CD8-positive, alpha-beta memory T cell (primary cell): ENCODE measurements at places on chromosomes 3 and 15. TPM values are rescaled to one million over a fixed set of nuclear protein-coding genes. Genes with fewer than 3 reads are reported as not detected.

GRCh38 chr3:108826309-108827187 lies 4.0 kb downstream of the TRAT1 start:
- DNase-seq: no peak

GRCh38 chr15:65259367-65259797 lies 27.3 kb downstream of the PARP16 start:
- DNase-seq: no peak

GRCh38 chr15:90860942-90861675 lies 7.3 kb upstream of the FURIN start:
- no peak for DNase-seq

- no peak for DNase-seq
Measured at GRCh38 chr15:49877873-49878521, 241.0 kb downstream of the ATP8B4 start.

GRCh38 chr3:20741381-20741780 lies 555.4 kb upstream of the SGO1 start:
- DNase-seq: no peak

Gene C3orf70
- total RNA-seq: not detected

- DNase-seq: peak; percentile 3
Measured at GRCh38 chr3:66456711-66457173, 44.1 kb downstream of the LRIG1 start.

DNA sequence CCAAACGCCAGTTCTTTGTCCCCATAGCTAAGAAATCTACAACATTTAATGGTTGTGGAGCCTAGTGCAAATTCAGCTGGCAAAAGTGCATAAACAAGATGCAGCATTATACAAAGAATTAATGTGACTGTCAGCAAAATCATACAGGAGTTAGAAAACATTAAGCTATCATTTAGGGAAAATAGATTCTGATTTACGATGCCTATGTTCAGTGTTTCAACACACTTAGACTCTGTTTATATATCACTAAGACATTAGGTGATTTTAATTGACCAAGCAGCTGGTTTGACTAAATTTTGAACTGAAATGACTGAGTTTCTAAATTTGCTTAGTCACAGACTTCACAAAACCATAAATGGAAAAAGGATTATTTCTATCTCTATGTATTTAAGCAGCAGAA lies 1076.8 kb downstream of the TBL1XR1 start:
- DNase-seq: no peak

DNA sequence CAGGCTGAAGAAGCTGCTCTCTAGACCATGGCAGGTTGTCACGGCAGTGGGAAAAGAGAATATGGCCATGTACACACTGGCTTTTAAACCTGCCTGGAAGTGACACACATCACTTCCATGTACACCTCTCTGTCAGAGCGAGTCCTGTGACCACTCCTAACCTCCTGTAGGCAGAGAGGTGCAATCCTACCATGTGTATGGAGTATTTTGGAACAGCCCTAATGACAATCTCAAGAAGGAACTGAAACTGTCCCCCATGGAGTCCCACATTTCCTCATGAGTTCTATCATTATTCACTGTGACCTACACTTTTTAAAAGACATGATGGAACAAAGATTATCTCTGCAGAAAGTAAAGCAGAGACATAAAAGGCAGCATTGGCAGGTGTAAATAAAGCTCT lies 153.4 kb upstream of the PFN2 start:
- no peak for DNase-seq

DNA sequence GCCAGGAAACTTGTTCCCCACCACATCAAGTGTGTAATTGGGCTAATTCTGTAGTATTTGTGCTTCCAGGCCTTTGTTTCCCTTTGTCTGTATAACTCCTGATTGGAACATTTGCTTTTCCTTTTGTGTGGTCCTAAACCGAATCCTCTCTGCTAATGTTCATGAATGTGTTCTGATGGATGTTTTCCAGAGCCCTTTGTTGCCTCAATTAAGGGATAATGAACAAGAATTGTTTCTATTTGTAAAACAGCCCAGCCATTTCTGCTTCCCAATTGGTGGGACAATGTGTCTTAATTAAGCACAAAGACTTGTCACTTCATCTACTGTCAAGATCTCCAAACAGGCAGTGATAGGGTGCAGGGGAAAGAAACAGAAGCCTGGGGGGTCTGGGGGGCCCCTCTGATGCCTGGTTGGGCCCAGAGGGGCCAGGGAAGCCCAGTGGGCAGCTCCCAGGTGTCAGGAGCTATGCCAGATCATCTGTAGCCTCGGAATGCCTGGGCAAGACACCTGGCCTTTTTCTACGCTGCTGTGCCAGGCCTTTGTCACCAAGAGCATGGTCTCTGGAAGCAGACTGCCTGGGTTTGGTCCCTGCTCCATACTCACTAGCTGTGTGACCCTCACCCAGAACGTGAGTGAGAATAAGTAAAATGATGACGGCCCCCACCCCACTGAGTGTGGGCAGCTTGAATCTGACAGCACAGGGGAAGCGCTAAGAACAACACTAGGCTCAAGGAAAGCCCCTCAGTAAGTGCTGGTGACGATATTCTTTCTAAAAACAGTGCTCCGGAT lies 116.6 kb upstream of the PRR20G start:
- no peak for DNase-seq

DNA sequence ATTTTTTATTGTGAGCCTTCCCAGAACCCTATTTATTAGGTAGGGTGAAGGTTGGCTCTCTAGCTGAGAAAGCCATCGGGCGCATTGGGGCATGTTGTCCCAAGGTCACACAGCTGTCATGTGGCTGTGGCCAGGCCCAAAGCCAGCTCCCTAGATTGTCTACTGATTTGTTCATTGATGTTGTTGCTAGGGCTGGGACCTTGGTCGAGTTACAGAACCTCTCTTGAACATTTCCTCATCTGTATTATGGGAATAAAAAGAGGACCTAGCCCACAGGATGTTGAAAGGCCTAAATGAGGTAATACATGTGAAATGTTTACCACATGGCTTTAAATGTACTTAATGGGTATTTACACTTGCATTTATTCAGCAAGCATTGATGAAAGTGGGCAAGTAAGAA lies 252.5 kb downstream of the SUCLG2 start:
- no peak for DNase-seq

Gene GXYLT2
- not detected for total RNA-seq

- DNase-seq: no peak
Measured at GRCh38 chr3:81544385-81544784, 217.1 kb downstream of the GBE1 start.

- DNase-seq: no peak
Measured at GRCh38 chr15:36529296-36530011, 50.0 kb upstream of the CDIN1 start.

DNA sequence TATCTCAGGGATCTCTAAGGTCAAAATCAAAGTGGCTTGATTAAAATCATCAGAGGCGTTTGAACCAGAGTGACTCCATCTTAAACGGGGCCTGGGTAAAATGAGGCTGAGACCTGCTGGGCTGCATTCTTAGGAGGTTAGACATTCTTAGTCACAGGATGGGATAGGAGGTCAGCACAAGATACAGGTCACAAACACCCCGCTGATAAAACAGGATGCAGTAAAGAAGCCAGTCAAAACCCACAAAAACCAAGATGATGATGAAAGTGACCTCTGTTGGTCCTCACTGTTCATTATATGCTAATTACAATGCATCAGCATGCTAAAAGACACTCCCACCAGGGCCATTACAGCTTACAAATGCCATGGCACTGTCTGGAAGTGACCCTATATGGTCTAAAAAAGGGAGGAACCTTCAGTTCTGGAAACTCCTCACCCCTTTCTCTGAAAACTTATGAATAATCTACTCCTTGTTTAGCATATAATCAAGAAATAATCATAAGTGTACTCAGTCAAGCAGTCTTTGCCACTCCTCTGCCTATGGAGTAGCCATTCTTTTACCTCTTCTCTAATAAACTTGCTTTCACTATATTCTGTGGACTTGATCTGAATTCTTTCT lies 143.3 kb upstream of the SLCO3A1 start:
- no peak for DNase-seq

Gene MYLK
- not detected for total RNA-seq

GRCh38 chr3:11619461-11619860 lies 24.3 kb downstream of the VGLL4 start:
- DNase-seq: no peak

GRCh38 chr15:45795440-45796069 lies 160.7 kb downstream of the SQOR start:
- DNase-seq: no peak

GRCh38 chr15:67370206-67370954 lies 115.8 kb downstream of the IQCH start:
- no peak for DNase-seq

DNA sequence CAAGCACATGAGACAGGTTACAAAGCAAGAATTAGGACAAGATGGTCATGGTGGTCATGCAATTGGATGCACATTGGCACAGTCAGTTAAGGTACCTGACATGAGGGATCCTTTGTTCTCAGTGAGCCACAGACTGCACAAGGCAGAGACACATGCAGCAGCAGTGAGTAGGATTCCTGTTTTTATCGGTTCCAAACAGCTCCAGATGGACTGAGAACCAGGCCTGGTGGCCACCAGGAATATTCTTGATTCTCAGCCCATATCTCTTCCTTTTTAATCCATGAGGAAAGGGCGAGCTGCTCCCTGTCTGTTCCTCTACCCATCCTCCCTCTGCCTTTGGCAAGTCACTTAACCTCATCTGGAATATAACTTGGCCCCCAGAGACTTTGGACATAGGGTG lies 410.8 kb downstream of the GAP43 start:
- DNase-seq: no peak

Gene B3GALNT1
- total RNA-seq: 2.4 TPM

Gene PLOD2
- total RNA-seq: 0.18 TPM

Gene CHRM5
- not detected for total RNA-seq

Gene SAXO2
- 1.6 TPM for total RNA-seq

- no peak for DNase-seq
Measured at GRCh38 chr3:71528816-71529215, 54.7 kb downstream of the FOXP1 start.

Gene TM4SF1
- total RNA-seq: 0.18 TPM

- DNase-seq: no peak
Measured at GRCh38 chr3:23752126-23752525, 53.6 kb upstream of the UBE2E1 start.

GRCh38 chr3:110066206-110066605 lies 728.9 kb upstream of the DPPA4 start:
- DNase-seq: no peak

- DNase-seq: no peak
Measured at GRCh38 chr3:29280404-29281093, at the start of gene RBMS3. TSS of gene RBMS3 (plus strand) at chr3:29281071.

GRCh38 chr3:168497183-168497582 lies 401.5 kb upstream of the GOLIM4 start:
- no peak for DNase-seq

DNA sequence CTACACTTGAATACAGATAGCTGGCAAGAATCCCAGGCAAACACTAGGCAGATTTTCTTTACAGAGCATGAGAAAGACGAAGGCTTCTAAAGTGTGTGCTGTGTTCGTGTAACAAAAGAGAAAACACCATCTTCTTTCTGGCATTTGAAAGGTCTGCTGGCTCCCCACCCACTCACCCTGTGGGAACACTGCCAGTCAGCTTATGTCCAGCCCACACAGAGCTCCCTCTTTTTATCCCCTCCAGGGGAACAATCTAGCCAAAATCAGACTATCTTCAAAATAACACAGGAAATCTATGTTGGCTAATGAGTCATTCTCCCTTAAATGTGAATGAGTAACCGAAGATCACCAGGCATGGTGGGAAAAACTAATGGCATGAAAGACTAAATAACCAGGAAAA lies 45.6 kb upstream of the PAQR5 start:
- no peak for DNase-seq

GRCh38 chr3:8981296-8981695 lies 18.0 kb upstream of the RAD18 start:
- no peak for DNase-seq

Gene HIGD2B
- total RNA-seq: 0.33 TPM

Gene CRABP1
- not detected for total RNA-seq

Gene CHDH
- 0.42 TPM for total RNA-seq

Gene TUSC7
- total RNA-seq: not detected

DNA sequence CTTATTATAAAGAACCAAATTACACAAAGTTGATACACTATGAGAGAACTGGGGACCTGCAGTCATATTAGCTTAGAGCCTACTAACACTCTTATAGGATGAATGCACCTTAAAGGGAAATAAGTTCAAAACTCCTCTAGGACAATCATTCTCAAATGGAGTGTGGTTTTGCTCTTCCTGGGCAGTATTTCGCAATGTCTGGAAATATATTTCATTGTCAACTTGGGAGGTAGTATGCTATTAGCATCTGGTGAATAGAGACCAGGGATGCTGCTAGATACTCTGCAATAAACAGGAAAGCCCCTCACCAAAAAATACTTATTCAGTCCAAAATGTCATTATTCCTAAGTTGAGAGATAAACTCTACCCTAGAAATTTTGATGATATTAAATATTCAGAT lies 451.4 kb upstream of the ARPP21 start:
- DNase-seq: no peak

DNA sequence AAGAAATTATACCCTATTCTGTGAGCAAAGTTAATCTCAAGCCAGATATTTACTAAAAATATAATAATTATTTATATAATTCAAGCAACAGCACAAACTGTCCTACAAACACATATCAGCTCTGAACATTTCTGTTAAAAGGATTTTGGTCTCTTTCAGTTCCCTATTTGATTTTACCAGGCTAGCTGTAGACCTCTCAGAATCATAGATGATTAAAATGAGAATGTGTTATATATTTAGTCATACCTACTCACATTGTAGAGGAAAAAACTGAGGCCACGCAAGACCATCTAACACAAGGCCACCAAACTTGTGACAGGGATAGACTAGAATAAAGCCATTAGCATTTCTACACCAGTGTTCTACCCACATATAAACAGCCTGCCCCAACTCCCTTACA lies 28.5 kb downstream of the ACKR4 start:
- no peak for DNase-seq

DNA sequence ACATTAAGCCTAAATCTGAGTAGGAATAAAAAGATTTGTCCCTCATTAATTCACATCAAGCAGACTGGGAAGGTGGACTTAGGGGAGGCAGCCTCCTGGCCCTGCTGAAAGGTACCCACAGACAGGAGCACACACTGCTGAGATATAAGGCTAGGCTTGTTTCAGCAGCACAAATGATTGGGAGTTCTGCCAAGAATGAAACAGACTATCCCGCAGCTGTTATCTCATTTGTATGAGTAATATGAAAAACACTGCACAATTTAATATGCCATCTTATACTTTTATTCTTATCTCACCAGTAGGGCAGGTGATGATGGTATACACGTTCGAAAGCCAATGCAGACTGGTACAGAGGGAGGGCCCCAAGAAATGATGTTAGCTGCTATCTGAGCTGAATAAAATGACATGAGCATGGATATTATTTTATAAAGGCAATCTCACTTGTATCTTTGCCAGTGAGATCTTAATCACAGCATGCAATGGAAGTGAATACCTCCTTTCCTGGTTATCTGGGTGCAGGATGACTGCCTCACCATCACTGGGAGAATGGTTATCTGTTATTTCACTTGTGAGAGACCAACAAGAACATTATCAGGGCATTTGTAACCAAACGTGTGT lies 258.7 kb upstream of the PPP2R3A start:
- no peak for DNase-seq

DNA sequence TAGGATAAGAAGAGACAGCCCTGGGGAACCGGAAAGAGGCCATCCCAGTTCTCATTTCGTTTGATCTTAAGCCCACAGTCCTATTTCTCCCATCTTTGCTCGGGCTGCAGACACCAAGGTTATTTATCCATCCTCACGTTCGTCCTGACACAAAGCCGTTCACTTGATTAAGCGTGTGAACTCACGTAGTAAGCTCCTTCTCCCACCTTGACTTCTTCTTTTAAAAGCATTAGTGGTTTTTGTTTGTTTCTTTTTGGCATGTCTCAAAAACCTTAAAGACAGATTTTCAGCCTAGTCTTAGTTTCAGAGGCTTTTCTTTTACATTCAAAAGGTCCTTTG lies 70.9 kb downstream of the TGFBR2 start:
- DNase-seq: no peak
